CD4-positive, alpha-beta T cell treated with Interleukin-6 at 100 ng/mL for 8 hours (primary cell): ENCODE measurements at places on chromosomes 12 and 14.

DNA sequence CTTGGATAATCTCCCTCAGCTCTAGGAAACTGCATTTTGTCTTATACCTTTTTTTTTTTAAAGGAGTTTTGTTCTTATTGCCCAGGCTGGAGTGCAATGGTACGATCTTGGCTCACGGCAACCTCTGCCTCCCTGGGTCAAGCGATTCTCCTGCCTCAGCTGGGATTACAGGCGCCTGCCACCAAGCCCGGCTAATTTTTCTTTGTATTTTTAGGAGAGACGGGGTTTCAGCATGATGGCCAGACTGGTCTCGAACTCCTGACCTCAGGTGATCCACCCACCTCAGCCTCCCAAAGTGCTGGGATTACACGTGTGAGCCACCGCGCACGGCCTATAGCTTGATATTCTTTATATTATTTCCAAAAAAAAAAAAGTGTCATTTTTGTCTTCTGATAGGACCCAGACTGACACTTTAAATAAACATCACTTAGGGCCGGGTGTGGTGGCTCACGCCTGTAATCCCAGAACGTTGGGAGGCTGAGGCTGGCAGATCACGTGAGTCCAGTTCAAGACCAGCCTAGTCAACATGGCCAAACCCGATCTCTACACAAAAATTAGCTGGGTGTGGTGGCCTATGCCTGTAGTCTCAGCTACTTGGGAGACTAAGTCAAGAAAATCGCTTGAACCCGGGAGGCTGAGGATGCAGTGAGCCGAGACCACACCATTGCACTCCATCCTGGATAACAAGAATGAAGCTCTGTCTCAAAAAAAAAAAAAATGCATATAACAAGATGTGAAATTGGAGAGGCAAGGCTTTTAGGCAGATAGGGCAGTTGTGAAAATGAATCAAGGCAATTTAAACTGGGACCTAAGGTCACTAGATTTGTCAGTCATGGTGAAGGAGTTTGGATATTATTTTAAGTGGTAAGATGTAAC is 18.4 kb downstream of the SLC2A3 start:
- no peak for DNase-seq

GRCh38 chr12:119288576-119288975 is 46.0 kb upstream of the CCDC60 start:
- no peak for DNase-seq

GRCh38 chr14:91264151-91265150 is 19.9 kb upstream of the GPR68 start:
- DNase-seq, result no peak

DNA sequence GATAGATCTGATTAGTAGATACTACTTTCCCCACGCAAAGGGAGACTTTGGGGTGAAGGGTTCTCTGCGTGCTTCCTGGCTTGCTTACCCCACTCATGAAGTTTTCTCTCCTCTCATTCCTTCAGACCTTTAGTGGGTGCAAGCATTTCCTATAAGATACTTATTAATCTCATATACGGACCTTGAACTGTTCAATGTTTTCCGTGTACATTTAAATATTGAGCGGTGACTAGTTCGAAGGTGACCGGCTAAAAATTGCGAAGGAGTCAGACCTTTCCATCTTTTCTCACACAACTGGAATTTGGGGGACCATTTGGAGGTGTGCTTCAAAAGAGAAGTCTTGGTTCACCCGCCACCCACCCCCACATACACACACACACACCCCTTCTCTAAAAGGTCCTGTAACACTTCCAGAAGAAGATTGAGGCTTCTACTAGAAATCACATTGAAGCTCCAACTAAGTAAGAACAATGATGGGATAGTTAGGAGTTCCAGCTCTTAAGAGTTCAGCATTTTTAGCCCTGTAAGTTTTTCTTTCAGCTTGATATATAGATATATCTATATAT is 6.1 kb upstream of the FOXG1 start:
- DNase-seq, result no peak

- DNase-seq, result no peak
Measured at GRCh38 chr12:81468206-81468605, 290.9 kb downstream of the PPFIA2 start.

GRCh38 chr12:56103066-56103711 is 1.2 kb upstream of the PA2G4 start:
- DNase-seq, result peak; percentile 61

DNA sequence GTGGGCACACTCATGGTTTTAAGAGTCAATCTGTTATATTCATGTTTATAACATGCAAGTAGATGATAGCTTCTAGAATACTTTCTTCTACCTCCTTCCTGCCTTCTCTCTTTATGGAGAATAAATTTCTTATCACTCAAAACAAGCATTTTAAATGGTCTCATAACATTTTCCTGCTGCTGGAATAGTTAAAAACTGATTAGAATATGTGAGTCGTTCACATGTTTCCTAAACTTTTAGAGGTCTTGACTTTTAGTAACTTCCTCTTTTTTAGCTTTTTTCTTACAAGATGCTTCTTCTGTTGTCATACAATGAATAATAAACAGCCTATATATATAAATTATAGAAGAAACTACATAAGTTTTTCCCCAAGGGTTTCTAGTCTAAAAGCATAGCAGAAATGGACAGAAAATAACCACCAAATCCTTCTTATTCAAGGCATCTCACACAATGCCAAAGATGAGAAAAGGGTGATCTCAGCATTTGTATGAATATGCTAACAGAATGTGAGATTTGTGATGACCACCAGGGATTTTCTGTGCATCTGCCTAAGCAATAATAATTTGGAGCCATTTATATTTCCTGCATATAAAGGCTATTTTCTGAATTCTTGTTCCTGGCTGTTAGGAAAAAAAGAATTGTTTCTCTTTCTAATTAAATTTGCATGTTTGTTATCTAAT is 127.8 kb downstream of the DAAM1 start:
- DNase-seq, result no peak

GRCh38 chr12:64400041-64400440 is 4.2 kb upstream of the XPOT start:
- DNase-seq, result peak; percentile 58

GRCh38 chr14:70696026-70696425 is 54.3 kb downstream of the TTC9 start:
- no peak for DNase-seq

GRCh38 chr14:90656973-90657372 is 159.3 kb downstream of the TTC7B start:
- no peak for DNase-seq

DNA sequence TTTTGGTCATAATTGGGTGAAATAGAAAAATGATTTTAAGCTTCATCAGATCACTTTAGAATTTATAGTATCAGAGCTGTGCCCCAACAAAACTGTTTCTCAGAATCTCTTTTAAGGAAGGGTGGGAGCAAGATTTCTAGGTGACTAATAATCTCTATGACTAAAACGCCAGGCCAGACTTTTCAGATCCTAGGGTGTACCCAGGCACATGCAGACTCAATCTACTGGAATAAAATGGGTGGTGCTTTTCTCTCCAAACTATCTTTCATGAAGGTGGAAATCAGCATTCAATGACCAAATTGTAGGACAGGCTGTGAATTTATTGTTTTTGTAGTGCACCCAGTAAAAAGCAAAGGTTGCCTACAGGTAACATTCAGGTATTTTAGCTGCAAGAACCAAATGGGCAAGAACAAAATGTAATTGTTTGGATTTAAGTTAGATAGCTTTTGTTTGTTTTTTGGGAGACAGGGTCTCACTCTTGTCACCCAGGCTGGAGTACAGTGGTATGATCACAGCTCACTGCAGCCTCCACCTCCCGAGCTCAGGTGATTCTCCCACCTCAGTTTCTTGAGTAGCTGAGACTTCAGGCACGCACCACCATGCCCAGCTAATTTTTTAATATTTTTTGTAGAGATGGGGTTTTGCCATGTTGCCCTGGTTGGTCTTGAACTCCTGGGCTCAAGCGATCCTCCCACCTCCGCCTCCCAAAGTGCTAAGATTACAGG is 49.5 kb downstream of the PPP2R5C start:
- DNase-seq, result no peak

DNA sequence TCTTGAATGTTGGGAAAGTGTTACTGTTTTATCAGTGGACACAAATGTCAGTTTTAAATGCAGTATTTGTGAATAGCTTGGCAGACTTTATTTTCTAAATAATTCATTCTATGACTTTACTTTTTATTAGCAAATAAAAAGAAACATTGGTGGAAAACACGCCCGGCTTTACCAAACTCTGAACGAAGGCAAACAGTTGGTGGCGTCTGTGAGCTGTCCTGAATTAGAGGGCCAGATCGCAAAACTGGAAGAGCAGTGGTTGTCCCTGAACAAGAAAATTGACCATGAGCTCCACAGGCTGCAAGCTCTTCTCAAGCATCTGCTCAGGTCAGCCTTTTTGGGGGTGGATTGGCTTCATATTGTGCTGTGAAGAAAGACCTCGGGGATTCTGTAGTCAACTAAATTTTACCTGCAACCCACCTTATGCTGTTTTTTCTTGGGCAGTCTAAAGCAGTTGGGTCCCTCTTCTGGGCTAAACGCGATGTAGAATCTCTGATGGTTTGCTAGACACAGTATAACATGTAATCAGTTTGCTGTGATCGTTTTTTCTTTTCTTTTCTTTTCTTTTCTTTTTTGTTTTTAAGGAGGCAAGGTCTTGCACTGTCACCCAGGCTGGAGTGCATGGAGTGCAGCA is 156.4 kb downstream of the ESR2 start:
- no peak for DNase-seq

GRCh38 chr14:20427231-20428009 is 8.5 kb downstream of the KLHL33 start:
- no peak for DNase-seq

GRCh38 chr14:94827711-94828447 is 58.0 kb upstream of the GSC start:
- DNase-seq, result no peak

DNA sequence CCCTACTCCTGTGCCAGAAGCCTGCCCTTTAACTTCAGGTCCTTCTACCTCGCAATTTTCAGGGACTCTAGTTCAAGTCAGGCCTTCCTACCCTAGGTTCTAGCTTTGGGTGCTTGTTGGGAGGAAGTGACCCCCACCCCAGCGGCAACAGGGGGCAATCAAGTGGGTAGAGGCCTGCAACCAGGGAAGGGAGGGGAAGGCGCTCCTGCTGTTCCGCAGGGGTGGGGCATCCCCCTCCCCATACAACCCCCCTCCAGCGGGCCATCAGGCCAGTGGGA is 204 bp upstream of the PRPH start:
- no peak for DNase-seq

DNA sequence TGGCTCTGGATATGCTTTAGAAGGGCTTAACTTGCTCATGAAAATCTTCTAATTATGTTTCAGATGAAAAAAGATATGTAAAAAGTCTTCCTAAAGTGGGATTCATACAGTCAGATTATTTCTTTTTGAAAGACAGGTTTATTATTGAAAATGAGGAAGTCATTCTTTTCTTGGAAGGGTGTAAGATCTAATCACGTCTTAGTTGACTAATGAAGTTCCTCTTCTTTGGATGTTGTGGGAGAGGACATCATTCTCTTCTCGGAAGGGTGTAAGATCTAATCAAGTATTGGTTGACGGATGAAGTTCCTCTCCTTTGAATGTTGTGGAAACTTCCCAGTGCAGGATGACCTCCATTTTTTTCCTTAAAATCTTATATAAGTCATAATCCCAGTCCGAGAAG is 74.9 kb downstream of the ALG10 start:
- DNase-seq, result no peak

GRCh38 chr12:124586756-124587155 is 19.3 kb upstream of the NCOR2 start:
- DNase-seq, result no peak

DNA sequence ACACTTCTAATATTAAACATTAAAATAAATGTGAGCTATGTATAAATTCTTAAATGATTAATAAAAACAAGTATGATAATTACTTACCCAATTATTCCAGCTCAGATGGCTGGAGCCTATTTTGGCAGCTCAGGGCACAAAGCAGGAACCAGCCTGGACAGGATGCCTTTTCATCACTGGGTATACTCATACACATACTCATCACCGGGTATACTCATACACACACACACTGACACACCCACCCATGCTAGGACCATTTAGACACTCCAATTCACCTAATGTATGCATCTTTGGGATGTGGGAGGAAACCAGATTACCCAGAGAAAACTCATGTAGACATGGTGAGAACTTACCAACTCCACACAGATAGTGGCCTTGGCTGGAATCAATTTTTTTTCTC is 57.9 kb upstream of the CNOT2 start:
- DNase-seq, result no peak

- no peak for DNase-seq
Measured at GRCh38 chr14:98321841-98322240, 950.2 kb downstream of the BCL11B start.

GRCh38 chr14:86457481-86458135 is 927.7 kb downstream of the FLRT2 start:
- DNase-seq, result no peak

GRCh38 chr14:89098254-89098653 is 273.8 kb downstream of the TTC8 start:
- DNase-seq, result no peak

- DNase-seq, result no peak
Measured at GRCh38 chr12:108905725-108906124, 25.8 kb downstream of the DAO start.

DNA sequence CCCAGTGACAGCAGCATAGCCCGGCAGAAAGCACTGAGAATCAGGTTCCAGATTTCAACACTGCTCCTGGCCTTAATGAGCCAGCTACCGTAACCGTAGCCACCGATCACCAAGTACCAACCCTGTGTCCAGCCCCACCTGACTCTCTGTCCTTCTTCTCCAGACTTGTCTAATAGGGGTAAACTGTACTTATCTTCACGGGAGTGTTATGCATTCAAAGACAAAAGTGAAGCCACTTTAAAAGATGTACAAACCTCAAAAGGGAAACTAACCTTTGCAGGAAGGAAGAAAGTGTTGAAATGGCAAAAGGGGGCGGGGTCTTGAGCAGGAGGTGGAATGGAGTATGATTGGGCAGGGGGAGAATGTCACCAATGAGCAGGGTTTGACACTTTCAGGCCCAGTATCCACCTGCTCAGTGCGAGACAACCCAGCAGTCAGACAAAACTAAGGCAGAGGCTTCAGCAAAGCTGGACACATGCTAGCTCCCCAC is 226.1 kb downstream of the CHST11 start:
- peak; percentile 68 for DNase-seq

DNA sequence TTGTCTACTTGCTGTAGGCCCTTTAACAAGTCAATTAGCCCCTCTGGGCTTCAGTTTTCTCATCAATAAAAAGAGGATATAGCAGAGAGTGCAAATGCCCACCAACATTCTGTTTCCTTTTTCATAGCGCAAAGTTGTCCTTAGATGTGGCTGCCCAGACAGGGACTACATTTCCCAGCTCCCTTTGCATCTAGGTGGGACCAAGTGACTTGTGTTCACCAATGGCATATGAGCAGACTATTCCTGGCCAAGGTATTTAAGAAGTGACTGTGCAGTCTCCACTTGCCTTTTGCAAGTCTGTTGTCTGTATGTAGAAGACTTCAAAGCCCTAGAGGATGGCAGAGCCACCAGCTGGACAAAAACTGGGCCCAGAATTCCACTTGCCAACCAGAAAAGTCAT is 59.7 kb downstream of the DAO start:
- peak; percentile 8 for DNase-seq

- DNase-seq, result no peak
Measured at GRCh38 chr12:83954956-83955601, 957.5 kb downstream of the SLC6A15 start.
